ENCODE measurements at places on chromosomes 1 and 21. TPM values are rescaled to one million over a fixed set of nuclear protein-coding genes. Genes with fewer than 3 reads are reported as not detected.

ERG gene
- polyA plus RNA-seq = 6.2 TPM

NGF gene
- 1.4 TPM for polyA plus RNA-seq

NBPF6 gene
- polyA plus RNA-seq = not detected

- DNase-seq = no peak
These were observed 537 bp downstream of the RHBDL2 start for GRCh38 chr1:38941093-38941492.

DNA sequence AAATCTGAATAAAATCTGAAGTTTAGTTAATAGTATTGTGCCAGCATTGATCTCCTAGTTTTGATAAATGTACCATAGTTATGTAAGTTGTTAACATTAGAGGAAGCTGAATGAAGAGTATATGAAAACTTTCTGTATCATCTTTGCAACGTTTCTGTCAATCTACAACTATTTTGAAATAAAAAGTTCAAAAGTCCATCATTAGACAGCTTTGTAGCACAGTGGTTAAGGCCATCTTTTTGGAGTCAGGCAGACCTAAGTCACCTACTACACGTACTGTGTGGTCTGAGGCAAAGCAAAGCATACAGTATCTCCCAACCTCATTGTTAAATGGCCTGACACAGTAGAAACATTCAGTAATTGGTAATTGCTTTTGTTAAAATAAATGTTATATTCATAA lies 47.9 kb upstream of the ATP1A1 start:
- no peak for DNase-seq

DNA sequence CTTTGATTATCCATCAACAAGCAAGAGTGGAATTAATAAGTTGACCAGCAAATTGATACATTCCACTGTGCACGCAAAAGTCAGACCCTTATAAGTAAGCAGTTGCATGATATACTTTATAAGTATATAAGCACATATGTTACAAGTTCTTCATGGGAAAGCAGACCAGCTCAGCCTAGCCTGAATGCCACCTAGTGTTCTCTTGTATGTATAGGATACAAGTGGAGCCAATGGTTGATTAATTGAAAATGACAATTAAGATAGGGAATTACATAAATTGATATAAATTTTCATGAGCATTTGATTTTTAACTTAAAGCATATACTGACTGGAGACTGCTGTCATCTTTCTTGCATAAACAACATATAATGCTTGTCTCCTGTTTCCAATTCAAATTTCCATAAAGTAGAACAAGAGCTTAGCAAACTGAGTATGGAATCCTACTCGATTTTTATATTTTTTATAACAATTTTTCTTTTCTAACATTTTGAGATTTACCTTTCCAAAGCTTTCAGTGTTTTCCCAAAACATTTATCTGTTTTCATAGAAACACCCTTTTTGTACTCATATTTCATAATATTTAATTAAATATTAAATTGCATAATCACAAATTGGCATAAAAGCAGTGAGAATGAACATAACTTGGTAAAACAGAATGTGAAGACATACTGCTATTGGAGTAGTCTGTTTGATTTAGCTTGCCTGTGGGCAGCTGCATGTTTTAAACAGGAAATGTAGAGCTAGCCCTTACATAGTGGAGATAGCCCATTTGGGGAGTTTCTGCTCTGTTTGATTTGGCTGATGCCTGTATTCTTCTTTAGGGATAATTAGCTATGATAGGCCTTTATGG lies 62.8 kb downstream of the MAGI3 start:
- no peak for DNase-seq

DNA sequence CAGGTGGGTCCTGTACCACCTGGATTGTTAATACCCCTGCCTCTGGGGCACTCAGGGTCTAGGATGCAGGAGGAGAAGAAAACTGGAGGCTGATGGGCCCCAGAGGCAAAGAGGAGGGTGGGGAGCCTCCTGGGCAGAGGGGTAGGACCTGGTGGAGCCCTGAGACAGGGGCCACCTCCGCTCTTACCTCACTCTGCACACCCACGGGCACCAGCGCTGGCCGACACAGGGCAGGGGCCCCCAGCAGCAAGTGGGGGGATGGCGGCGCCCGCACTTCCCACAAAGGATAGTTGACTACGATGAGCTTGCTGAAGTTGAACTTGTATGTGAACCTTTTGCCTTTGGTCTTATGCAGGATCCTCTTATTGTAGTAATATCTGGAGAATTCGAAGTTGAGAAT lies 1.1 kb downstream of the ETV3L start:
- DNase-seq = no peak

Measured in large intestine (tissue), 12 donors.